ENCODE measurements at places on chromosomes 7 and 10.

DNA sequence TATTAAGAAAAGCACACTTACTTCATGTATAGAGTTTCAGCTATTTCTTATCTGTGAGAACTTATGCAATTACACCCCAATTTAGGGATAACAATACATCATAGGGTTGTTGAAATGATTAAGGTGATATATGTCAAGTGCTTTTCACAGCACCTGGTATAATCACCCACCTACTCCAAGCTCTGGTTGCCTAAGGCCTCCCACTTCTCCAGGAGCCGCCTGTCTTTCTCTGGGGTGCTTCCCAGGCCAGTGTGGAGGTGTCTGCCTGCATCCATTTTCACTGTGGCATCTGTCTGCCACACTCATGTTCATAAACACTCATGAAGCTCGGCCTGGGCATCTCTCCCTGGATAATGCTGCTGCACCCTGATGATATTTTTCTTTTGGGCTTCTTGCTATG, 250.3 kb downstream of the STK31 start:
- DNase-seq: no peak

GRCh38 chr10:70479165-70479581, 606 bp downstream of the PALD1 start:
- DNase-seq: no peak

DNA sequence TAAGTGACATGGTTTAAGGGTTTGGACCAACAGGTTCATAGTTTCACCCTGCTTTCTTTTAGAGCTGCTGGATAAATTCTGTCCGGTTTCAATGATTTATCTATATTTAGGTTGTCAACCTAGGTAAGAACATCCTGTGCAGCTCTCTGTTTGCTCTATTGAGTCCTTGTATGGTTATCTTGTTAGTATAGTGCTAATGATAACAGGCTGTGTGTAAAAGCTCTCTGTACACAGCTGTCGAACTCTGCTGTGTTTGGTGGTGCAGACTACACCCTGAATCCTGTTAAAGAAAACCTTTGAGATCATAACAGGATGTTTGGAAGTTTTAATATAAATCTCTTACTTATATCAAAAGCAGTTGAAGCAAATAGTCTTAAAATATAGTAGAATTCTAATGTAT, 219.2 kb downstream of the SDK1 start:
- DNase-seq: no peak

- no peak for DNase-seq
These were observed 219.1 kb downstream of the EMX2 start for GRCh38 chr10:117761695-117762094.

- DNase-seq: no peak
These were observed 246.8 kb downstream of the MAD1L1 start for GRCh38 chr7:1985936-1986335.

DNA sequence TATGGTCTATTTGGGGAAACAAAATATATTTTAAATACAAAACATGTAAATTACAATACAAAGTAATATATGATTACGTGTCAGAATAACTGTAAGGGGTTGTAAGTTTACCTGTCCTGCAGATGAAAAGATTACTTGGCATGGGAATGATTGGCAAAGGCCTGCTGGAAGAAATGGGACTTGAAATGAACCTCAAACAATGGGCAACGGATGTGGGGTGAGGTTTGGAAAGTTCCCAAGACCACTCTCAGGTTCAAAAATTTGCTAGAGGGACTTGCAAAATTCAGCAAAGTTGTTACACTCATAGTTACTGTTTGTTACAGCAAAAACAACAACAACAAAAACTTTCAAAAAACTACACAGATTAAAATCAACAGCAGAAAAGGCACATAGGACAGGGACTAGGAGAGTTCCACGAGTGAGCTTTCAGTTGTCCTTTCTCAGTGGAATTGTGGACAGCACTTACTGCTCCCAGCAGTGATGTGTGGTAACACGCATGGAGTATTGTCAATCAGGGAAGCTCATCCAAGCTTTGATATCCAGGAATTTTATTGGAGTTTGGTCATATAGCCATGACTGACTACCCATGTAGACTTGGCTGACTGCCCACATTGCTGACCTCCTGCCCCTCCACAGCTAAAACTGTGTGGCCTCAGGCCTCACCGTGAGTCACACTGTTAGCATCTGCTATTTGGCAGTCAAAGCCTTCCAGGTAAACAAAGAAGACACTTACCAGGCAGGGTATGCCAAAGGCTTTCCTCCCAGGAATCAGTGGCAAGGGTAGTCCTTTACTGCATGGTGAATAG, 43.8 kb downstream of the EXOC6 start:
- DNase-seq: no peak

DNA sequence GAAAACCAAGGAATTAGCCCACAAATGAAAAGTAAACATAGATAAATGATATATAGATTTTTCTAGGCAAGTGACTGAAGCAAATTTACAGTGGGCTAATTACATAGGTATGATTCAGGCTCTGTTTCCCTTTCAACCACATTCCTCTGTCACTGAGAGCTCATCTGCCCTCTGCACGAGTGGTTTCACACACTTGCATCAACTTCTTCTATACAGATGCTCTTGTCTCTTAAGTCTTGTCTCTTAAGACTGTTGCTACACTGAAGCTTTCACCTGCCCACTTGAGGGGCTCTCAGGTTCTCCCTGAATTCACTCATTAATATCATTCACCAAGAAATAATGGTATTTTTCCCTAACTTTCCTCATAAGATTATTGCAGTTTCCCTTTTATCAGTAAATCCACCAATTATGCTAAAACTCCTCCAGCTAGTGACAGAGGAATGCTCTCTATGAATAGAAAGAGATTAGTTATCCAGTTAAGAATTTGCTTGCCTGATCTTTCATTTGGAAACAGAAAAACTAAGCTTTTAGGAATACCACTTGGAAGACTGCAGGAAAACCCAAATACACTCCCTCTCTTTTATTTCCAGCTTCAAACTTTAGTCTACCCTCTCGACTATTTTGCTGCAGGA, 95.7 kb downstream of the ELAPOR2 start:
- DNase-seq: no peak

DNA sequence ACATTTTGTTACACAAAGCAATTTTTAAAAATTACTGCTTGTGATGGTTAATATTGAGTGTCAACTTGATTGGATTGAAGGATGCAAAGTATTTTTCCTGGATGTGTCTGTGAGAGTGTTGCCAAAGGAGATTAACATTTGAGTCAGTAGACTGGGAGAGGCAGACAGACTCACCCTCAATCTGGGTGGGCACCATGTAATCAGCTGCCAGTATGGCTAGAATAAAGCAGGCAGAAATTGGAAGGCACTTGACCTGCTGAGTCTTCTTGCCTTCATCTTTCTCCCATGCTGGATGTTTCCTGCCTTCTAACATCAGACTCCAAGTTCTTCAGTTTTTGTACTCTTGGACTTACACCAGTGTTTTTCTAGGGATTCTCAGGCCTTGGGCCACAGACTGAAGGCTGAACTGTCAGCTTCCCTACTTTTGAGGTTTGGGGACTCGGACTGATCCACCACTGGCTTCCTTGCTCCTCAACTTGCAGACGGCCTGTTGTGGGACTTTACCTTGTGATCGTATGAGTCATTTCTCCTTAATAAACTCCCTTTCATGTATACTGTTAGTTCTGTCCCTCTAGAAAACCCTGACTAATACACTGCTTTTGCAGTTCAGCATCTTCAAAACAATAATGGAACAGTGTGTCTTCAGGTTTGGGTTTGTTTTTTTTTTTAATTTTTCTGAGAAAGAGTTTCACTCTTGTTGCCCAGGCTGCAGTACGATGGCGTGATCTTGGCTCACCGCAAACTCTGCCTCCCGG, 244.1 kb upstream of the SEMA3C start:
- DNase-seq: no peak

DNA sequence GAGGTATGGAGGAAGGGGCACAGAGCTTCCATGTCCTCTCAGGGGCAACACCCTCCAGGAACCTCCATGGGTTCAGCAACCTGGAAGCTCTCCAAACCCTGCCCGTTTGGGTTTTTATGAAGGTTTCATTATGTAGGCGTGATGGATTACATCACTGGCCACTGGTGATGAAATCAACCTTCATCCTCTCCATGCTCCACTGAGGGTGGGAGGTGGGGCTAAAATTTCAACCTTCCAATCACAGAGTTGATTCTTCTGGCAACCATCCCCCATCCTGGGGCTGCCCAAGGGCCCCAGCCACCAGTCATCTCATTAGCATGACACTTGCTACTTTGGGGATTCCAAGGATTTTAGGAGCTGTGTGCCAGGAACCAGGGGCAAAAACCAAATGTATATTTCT, 90.1 kb downstream of the TEX36 start:
- no peak for DNase-seq

DNA sequence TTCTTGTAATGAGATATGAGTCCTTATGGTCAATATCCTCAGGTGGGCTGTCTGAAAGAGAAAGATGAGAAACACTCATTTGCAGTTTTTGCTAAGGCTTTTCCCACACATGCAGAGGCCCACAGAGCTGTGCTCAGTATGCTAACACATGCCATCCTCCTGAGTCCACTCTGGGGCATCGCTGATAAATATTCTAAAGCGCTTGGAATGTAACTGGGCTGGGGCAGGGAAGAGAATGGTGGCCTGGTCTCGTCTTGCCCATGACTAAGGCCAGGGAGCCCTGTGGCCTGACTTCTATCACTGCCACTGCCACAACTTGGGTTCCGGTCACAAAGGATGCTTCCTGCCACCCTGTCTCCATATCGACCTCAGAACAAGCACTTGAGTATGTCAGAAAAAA, 199.7 kb upstream of the FRMD4A start:
- no peak for DNase-seq

DNA sequence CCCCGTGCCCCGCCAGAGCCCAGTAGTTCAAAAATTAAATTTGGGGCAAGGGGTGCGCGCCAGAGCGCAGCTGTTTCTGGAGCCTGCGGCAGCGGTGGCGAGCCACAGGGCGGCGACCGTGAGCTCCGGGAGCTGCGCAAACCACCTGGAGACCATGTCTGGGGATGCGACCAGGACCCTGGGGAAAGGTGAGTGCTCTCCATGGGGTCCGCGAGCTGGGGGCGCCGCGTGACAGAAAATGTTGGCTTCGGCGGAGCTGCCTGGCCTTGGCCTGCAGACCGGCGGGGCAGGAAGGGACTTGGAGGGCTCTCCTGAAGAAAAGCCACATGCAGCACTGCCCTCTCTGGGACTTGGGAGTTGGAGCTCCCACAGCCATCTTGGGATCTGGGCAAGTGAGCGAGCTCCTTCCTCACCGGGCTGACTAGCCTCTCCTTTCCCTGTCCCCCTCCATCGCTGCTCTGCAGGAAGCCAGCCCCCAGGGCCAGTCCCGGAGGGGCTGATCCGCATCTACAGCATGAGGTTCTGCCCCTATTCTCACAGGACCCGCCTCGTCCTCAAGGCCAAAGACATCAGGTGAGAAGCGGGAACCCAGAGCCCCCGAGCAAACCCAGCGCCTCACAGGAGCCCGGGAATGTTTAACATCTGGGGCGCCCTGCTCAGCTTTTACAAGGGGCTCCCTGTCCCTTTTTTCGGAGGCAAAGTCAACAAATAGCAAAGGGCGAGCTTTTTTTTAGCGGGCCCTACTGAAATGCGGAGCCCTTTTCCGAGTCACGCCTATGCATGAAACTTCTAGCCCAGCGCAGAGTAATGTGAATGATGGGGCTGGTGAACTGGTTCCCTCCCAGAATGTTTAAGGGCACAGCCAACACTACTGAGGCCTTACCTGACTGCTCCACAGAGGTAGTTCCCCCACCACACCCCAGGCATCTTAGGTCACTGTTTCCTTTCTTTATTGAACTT, 6.1 kb downstream of the GSTO2 start:
- no peak for DNase-seq

- DNase-seq: no peak
These were observed 411.6 kb downstream of the PARD3 start for GRCh38 chr10:34403512-34403911.

GRCh38 chr7:103679151-103680132, 233.4 kb upstream of the SLC26A5 start:
- DNase-seq: no peak

GRCh38 chr10:118809357-118810220, 54.8 kb upstream of the CACUL1 start:
- DNase-seq: no peak

DNA sequence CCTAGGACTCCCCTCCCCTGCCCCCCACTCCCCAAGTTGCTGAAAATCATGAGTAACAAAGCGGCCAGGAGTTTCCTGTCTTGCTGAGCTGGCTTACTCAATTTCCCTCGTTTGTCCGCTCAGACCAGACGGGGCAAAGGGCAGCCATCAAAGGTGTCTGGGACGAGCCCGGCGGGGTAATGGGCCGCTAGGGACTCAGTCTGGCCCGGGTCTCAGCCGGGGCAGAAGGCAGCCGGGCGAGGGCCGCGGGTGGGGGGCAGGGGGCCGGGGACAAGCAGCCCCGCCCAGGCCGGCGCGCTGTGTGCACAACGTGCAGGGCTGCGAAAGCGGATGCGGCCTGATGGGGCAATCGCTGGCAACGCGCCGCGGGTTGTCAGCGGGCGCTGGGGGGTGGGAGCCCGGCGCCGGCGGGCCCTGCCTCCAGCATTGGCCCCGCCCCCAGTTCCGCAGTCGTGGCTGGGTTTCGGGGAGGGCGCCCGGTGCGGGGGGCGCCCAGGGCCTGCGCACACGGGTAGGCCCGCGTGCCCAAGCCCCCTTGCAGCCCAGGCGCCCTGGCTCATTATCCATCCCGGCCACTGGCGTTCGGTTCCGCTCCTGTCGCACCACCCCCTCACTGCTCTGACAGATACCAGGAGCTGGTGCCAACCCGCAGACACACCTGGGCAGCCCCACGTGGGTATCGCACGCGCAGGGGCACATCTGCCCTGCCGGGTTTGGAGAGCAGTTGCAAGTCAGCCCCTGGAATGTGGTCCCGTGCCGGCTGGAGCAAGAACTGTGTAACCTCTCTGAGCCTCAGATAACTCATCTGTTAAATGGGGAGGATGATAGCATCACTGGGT, 35.1 kb downstream of the DNAJB12 start:
- peak; percentile 76 for DNase-seq

- DNase-seq: no peak
These were observed 56.0 kb downstream of the KAT6B start for GRCh38 chr10:74882427-74882826.

DNA sequence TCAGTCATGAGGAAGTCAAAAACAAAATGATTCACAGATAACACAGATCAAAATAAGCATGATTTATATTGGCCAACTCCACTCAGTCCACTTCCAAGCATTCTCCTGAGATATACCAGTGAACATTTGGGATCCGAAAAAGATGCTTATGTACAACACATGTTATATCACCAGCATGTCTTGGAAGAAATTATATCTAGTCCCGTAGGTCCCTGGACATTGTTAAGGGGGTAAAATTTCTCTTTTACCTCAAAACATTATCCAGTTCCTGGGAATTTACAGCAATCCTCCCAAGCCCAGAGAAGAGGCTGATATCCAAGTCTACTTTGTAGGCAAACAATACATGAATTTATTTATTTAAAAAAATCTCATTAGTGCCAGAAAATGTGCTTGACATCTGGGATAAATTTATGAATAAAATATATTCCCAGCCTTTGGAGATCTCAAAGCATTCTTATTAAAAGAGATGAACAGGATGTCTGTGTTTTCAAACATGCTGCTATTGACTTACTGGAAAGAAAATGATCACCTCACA, 582.2 kb upstream of the ZWINT start:
- no peak for DNase-seq

DNA sequence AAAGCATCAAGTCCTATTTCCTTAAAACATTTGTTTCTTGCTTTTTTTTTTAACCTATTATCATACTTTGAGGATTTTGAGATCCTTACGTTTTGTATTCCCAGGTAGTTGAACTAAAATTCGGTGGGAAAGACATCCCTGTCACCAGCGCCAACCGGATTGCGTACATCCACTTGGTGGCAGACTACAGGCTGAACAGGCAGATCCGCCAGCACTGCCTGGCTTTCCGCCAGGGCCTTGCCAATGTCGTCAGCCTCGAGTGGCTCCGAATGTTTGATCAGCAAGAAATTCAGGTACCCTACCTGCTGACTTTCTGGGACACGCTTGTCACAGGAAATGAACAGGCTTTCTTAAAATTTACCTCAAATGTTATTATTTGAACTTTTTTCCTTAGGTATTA, 83.0 kb upstream of the DNAJB6 start:
- DNase-seq: no peak
